Stimulated activated CD8-positive, alpha-beta memory T cell treated with anti-CD3 and anti-CD28 coated beads, Interleukin-4, amount 100 ng/mL, for 1 hour (primary cell): ENCODE measurements at places on chromosomes 7 and 10.

DNA sequence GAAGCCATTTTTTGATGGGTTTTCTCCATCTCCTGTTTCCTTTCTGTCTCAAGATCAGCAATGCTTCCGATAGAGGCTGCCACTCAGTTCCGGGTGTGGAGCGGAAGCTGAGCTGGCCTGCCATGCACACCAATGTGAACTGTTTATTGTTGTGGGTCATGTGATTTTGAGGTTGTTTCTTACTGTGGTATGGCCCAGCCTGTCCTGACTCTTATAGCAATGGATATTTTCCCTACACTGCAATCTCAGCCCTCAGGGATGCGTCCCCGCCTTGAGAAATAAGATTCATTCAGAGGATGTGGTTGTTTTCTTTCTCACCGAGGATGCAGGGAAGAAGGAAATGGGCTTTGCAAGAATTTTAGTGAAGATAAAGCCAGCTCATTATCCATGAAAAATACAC is 134.7 kb downstream of the PFKFB3 start:
- DNase-seq, result no peak

- DNase-seq, result no peak
Measured at GRCh38 chr10:11601670-11602069, 9.8 kb downstream of the USP6NL start.

- DNase-seq, result no peak
Measured at GRCh38 chr10:44389150-44389549, 4.3 kb upstream of the CXCL12 start.

GRCh38 chr10:21496343-21497176 is 28.9 kb downstream of the SKIDA1 start:
- no peak for DNase-seq

GRCh38 chr7:46577394-46577793 is 656.3 kb upstream of the IGFBP3 start:
- no peak for DNase-seq

GRCh38 chr10:29469481-29470354 is 165.1 kb downstream of the SVIL start:
- DNase-seq, result no peak

GRCh38 chr10:114157912-114158311 is 16.1 kb downstream of the CCDC186 start:
- DNase-seq, result no peak

- no peak for DNase-seq
Measured at GRCh38 chr10:28905371-28905770, 228.1 kb downstream of the BAMBI start.

DNA sequence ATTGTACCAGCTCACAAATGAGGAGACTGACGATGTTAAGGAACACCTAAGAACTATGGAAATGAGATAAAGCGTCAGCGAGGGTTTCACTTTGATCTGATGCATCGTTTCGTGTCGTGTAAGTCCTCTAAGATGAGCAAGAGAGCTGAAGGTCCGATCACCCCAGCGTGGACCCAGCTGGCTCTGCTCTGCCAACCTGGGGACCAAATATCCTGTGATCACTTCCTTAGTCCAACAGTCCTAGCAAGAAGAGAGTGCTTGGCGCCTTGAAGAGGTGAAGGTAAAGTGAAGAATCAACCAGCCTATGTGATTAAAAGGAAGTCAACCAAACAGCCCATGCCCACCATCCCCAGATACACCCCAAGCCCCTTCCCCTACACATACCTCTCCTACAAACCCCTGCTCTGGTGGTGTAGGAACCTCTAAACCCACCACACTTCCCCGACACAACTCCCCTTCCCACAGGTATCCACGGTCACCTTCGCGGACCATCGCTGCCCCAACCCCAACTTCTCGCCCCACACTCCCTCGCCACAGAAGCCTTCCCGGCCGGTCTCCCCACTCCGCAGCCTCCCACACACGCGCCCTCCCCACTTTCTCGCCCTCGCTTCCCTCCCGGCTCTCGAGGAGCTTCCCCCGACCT is 722 bp downstream of the UPF2 start:
- no peak for DNase-seq

DNA sequence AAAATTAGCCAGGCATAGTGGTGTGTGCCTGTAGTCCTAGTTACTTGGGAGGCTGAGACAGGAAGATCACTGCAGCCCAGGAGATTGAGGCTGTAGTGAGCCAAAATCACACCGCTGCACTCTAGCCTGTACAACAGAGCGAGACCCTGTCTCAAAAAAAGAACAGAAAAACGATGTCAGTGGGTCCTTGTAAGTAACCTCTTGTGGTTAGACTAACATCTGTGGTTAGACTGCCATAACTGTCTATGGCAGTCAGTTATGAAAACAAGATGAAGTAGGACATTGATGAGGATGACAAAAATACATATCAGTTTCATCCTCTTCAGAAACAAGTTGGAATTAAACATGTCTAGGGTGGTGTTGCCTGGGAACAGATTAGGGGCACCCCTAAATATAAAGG is 53.3 kb downstream of the AKAP9 start:
- DNase-seq, result no peak

DNA sequence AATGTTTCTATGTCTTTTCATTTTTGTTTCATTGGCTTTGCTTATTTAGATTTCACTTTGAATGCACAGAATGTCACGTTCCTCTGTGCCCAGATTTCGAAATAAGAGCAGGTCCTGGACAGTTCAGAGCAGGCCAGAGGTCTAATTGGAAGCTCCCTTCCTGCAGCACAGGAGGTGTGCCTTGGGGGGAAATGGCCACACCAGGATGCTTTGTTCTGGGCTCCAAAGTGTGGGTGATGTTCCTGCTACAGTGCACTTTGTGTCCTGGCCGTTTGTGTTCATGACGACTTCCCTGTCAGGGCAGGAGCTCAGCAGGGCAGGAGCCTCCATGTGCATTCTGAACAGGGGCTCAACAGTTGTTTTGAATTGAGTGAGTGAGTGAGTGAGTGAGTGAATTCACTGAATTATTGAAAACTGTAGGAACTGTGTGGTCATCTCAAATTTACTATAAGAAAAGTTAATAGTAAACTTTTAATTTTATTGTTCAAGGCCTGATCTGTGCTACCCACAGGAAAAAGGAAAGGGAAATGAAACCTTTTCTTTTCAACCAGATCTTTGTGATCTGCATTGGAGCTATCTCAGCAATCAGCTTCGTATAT is 109.5 kb upstream of the GJD4 start:
- DNase-seq, result no peak

DNA sequence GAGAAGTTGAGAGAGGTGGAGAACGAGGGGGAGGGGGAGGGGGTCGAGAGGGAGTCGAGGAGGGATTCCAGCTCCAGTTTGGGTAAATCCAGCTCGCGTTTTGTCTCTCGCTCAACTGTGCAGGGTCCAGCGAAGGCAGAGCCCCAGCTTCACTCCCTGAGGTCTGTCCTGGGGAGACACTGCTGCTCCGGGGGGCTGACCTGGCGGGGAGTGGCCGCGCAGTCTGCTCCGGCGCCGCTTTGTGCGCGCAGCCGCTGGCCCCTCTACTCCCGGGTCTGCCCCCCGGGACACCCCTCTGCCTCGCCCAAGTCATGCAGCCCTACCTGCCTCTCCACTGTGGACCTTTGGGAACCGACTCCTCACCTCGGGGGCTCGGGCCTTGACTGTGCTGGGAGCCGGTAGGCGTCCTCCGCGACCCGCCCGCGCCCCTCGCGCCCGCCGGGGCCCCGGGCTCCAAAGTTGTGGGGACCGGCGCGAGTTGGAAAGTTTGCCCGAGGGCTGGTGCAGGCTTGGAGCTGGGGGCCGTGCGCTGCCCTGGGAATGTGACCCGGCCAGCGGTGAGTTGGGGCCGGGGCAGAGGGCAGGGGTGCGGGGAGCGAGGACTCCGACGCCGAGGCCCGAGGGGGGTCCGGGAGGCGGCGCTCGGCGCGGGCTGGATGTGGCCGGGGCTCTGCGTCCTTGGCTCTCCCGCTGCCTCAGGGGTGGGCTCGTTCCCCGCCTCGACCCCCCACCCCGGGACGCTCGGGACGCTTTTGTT is at the start of gene TET1:
TSS of gene TET1 (plus strand) at position 152 of the 757 bp plus-strand sequence. CDS start 12,002 bp downstream, outside the sequence.
- DNase-seq, result no peak

- DNase-seq, result no peak
Measured at GRCh38 chr10:88232983-88233543, 350.1 kb downstream of the RNLS start.

DNA sequence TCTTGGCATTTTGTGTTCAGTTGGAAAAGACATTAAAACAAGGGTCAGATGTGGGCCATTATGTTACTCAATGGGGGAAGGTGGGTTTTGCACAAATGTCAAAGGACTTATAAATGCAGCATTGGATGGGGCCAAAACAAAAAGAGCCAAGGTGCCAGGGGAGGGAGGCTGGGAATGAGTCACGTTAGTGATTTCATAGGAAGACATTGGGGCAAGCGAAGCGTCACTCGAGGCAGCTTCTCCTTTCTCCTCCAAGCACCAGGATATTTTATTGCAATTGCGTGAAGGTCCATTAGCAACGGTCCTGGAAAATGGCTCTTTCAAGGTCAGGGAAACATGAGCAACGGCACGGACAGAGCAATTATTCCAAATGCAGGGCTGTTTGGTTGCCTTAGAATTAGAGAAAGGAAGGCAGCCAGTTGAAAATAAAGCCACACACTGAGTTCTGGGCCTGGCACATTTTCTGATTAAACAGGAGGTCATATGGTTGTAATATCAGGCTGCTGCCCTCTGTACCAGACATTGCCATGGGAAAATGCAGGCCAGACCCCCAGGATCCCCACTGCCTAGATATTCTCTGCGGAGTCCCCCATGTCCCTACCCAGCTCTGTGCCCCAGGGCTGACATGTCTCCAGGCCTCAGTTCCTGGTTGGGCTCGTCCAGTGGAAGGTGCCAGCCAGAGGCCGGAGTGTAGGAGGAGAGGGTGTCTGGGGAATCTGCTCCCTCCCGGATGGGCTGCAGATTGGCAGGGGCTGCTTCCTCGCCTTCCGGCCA is 63.3 kb upstream of the NANOS1 start:
- no peak for DNase-seq

DNA sequence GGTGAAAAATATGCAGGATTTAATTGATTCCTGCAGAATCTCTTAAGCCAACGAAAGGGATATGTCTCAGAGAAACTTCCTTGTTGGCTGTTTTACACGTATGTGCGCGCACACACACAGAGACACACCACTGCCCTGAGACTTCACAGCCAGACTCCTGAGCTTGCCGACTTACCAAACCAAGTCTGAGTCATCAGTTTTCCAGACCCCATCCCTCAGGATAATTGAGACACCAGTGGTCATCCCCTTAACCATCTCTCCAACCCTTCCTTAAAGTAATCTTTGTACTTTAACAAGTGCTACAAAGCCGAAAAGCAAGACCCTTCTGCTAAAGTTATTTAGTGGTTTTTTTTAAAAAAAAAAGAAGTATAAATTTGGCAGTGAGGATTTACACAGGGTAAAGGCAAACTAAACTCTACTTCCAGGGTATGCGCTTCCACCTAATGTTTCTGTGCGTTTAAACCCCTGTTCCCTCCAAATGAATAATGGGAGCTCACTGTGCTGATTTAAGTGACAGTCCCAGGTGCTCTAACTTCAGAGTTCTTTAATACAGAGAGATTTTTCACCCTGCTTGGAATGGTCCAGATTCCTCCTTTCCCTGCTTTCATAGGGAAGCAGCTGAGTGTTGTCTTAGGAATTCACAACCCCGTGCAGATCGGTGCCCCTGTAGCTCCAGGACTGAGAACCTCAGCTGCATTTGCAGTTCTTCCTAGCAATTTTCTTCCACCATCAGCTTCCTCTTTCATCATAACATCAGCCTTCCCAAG is 198.5 kb downstream of the INHBA start:
- no peak for DNase-seq

GRCh38 chr10:77974396-77975074 is 48.0 kb upstream of the DLG5 start:
- DNase-seq, result no peak

- no peak for DNase-seq
Measured at GRCh38 chr10:63866747-63867140, 345.5 kb downstream of the REEP3 start.

- no peak for DNase-seq
Measured at GRCh38 chr7:55351263-55351662, 13.9 kb upstream of the LANCL2 start.

- DNase-seq, result no peak
Measured at GRCh38 chr7:125074141-125074540, 144.5 kb upstream of the POT1 start.

GRCh38 chr7:100545360-100546128 is 6.5 kb downstream of the AGFG2 start:
- no peak for DNase-seq

DNA sequence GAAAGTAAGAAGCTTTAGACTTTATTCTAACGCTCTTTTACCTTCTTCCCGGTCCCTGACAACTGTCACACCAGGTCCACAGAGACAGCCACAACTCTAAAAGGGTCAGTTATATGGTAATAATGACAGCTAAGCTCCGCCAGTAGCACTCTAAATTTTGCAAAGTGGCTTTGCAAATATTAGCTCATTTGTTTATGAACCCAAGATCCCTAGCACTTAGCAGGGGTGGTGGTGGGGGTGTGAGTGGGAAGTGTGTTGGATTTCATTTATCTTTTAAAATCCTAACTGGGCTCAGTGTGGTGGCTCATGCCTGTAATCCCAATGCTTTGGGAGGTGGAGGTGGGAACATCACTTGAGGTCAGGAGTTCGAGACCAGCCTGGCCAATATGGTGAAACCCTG is 34.8 kb upstream of the SDK1 start:
- no peak for DNase-seq

- DNase-seq, result no peak
Measured at GRCh38 chr10:132195366-132196075, 8.8 kb downstream of the DPYSL4 start.

DNA sequence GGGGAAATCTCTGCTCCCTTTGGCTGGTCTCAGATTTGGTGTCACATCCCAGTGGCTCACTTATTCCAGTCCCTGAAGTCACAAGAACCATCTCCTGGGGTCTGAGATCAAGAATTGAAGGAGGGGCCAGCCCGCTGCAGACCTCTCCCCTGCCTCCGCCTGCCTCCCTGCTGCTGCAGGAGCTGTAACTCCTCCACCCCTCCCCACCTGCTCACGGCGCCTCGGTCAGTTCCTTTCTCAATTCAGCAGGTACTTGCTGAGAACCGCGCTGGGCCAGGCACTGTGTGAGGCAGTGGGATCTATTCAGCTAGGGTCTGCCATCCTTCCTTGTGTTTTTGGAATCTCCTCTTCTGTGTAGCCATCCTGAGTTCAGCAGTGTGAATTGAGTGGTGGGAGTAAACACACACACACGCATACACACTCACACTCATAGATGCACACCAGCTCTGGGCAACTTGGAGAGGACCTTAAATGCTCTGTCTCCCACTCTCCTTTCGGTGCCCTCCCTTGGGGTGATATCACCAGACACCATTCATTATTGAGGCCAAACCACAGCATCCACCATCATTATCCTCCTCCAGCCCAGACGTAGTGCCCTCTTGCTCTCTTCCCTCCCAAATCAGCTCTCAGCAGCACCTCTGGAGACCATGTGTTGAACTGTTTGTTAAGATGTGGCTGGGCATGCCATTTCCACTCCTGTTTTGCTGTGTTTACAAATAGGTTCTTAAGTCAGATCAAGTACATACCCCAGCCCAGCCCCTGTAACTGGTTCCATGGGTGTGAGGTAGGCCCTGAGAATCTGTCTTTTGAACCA is 22.0 kb upstream of the ANKRD2 start:
- no peak for DNase-seq

GRCh38 chr7:37113661-37114355 is 334.9 kb downstream of the ELMO1 start:
- DNase-seq, result no peak
